ENCODE measurements at places on chromosomes 11 and 22. TPM values are rescaled to one million over a fixed set of nuclear protein-coding genes. Genes with fewer than 3 reads are reported as not detected.

The TSPAN18 gene
- 10.6 TPM for total RNA-seq

The PGAP2 gene
- total RNA-seq: 43.2 TPM

- no peak for DNase-seq
- H3K27ac ChIP-seq: peak overlapping the region; percentile 98
- H3K4me1 ChIP-seq: peaks cover 37% of the 10 kb centered on the region
- H3K36me3 ChIP-seq: peaks cover 13% of the 10 kb centered on the region
These were observed 165.2 kb downstream of the LDLRAD3 start for GRCh38 chr11:36108881-36109589.

DNA sequence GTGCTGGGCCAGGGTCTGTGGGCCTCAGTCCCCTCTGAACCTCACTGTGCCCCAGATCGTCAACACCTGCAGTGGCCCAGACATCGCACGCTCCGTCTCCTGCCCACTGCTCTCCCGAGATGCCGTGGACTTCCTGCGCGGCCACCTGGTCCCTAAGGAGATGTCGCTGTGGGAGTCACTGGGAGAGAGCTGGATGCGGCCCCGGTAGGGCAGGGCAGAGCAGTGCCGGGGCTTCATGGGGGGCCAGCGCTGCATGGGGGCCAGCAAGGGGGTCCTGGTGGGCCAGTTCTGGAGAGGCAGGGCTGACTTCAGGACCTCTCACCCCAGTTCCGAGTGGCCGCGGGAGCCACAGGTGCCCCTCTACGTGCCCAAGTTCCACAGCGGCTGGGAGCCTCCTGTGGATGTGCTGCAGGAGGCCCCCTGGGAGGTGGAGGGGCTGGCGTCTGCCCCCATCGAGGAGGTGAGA lies 16.3 kb downstream of the EPS8L2 start:
- H3K4me3 ChIP-seq: no peak overlapping the region
- H3K4me1 ChIP-seq: peaks cover 6% of the 10 kb centered on the region
- no peaks in the 10 kb centered on the region for H3K27me3 ChIP-seq
- H3K27ac ChIP-seq: no peak overlapping the region
- DNase-seq: no peak

DNA sequence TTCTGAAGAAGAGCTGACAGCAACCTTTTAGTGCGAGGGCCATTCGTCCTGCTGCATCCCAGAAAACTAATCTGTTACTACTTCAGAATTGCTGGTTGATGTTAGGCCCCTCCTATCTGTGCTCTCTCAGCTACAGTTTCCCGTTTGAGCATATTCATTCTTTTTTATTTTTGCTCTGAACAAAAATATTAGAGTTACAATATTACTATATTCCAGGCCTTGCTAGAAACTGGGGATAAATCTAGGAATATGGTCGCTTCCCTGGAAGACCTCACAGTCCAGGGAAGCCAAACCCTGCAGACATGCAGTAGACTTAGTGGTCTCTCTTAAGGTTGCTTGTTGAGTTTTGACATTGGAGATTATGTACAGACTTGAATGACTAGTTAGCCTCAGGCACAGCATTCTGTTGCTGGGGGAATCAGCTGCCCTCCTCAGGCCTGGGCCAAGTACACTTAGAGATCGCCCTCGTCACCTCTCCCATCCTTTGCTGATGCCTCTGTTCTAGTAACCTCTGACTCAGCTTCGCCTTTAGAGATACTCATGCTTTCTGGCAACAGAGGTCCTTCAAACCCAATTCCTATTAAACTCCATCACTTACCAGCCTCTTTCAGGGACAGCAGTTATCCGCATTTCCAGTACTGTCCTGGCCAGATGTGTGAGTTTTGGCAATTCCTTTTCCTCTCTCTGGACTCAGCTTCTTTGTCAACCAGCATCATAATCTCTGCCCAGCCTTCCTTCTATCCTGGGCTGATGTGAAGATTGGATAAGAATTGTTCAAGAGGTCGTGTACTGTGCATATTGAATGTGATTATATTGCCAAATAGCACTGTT lies 698 bp upstream of the ANAPC15 start:
- peak overlapping the region; percentile 86 for H3K27ac ChIP-seq
- peak overlapping the region; percentile 49 for H3K4me3 ChIP-seq
- H3K27me3 ChIP-seq: peaks cover 16% of the 10 kb centered on the region
- DNase-seq: no peak
- H3K4me1 ChIP-seq: peaks cover 7% of the 10 kb centered on the region

The TRIM51 gene
- not detected for total RNA-seq

The APOBEC3G gene
- total RNA-seq: 2.6 TPM

The BDNF gene
- 5.1 TPM for total RNA-seq

- H3K4me3 ChIP-seq: no peak overlapping the region
- no peaks in the 10 kb centered on the region for H3K36me3 ChIP-seq
- no peak for DNase-seq
- H3K27me3 ChIP-seq: no peaks in the 10 kb centered on the region
- peaks cover 3% of the 10 kb centered on the region for H3K4me1 ChIP-seq
- no peak overlapping the region for H3K27ac ChIP-seq
These were observed 103.5 kb downstream of the DDX10 start for GRCh38 chr11:108768370-108768769.

- no peaks in the 10 kb centered on the region for H3K27me3 ChIP-seq
- no peak for DNase-seq
- H3K36me3 ChIP-seq: no peaks in the 10 kb centered on the region
- no peak overlapping the region for H3K27ac ChIP-seq
These were observed 39.2 kb downstream of the USP35 start for GRCh38 chr11:78227921-78228320.

DNA sequence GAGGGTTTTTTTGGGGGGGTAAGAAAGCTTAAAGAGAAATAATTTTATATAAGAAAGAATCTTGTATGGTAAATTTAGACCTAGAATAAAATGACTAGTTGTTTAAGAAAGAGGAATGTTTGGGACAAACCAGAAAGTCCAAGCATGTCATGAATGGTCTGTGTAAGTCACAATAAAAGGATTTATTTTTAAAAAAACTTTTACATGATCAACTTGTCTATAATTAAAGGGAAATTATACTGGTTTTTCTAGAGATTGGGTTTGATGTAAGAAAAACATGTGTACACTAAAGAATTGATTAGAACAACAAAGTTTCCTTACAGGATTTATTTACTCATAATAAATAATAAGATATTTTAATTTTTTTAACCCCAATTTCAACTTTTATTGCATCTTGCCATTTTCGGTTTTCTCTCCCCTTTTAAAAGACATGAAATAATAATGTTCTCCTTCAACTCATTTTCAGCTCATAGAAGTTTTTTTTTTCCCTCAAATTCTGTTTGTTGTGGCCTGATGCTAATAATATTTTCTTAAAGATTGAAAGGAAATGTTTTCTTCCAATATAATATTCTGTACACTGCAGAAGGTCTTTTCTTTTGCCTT lies 35.4 kb upstream of the INCENP start:
- no peaks in the 10 kb centered on the region for H3K27me3 ChIP-seq
- H3K36me3 ChIP-seq: peaks cover 9% of the 10 kb centered on the region
- H3K27ac ChIP-seq: no peak overlapping the region
- H3K4me1 ChIP-seq: no peaks in the 10 kb centered on the region

The MS4A6E gene
- not detected for total RNA-seq

DNA sequence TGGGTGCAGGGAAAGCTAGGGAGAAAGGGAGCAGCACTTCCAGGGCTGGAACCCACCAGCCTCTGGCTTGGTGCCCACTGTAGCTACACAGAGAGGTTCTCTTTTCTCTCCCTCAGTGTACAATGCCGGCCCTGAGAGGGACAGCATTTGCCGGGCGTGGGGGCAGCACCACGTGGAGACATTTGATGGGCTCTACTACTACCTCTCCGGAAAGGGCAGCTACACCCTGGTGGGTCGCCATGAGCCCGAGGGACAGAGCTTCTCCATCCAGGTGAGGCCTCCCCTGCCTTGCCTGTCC lies 6.1 kb downstream of the OTOG start:
- H3K4me3 ChIP-seq: no peak overlapping the region
- peaks cover under 1% of the 10 kb centered on the region for H3K4me1 ChIP-seq
- no peak for DNase-seq
- no peaks in the 10 kb centered on the region for H3K36me3 ChIP-seq
- H3K27me3 ChIP-seq: no peaks in the 10 kb centered on the region
- H3K27ac ChIP-seq: no peak overlapping the region

DNA sequence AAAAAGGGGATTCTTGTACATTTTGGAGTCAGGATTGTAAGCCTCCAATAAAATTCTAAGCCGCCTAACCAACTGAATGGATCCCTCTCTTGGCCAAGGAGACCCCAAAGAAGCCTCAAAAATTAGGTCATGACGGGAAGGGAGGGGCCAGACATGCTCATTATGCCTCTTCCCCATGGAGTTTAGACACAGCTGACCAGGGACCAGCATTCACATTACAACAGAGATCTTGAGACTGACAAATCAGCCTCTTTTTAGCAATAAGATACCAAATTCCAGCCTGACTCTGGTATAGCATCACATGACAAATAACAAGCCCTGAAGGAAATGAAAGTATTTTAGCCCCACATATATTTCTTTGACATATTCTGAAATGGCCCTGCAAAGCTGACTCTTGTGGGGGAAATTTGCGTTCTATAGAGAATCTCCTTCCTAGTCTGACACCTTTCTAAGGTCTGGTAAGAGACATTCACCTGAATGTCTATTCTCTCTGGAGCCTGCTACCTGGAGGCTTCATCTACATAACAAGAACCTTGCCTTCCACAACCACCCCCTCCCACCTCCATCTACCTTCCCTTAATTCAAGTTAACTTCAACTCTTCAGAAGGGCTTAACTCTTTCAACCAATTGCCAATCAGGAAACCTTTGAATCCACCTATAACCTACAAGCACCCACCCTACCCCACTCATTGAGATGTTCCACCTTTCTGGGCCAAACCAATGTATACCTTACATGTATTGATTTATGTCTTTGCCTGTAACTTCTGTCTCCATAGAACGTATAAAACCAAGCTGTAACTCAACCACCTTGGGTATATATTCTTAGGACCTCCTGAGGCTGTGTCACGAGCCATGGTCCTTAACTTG lies 10.3 kb downstream of the GAL start:
- H3K36me3 ChIP-seq: no peaks in the 10 kb centered on the region
- peak overlapping the region; percentile 1 for H3K4me3 ChIP-seq
- H3K4me1 ChIP-seq: peaks cover 18% of the 10 kb centered on the region
- no peaks in the 10 kb centered on the region for H3K27me3 ChIP-seq
- peak; percentile 80 for DNase-seq

DNA sequence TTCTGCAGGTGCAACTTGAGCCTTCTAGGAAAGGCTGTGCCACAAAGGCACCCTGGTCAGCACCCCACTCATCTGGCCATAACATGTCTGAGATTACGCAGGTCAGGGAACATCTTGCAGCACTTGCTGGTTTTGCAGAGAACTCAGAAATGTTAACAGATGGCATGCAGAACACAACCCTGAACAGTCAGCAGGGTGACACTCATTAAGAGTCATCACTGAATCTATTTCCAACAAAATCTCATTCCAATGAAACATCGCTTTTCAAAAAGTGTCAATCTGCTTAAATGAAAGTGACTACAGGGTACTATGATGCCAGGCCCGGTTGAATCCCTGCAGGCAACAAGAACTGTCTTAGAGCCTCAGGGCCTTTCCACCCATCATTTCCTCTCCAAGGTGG lies 369.8 kb upstream of the CCDC90B start:
- no peaks in the 10 kb centered on the region for H3K36me3 ChIP-seq
- H3K27me3 ChIP-seq: no peaks in the 10 kb centered on the region
- H3K4me1 ChIP-seq: peaks cover 3% of the 10 kb centered on the region
- no peak overlapping the region for H3K27ac ChIP-seq

The DAGLA gene
- 1.3 TPM for total RNA-seq

DNA sequence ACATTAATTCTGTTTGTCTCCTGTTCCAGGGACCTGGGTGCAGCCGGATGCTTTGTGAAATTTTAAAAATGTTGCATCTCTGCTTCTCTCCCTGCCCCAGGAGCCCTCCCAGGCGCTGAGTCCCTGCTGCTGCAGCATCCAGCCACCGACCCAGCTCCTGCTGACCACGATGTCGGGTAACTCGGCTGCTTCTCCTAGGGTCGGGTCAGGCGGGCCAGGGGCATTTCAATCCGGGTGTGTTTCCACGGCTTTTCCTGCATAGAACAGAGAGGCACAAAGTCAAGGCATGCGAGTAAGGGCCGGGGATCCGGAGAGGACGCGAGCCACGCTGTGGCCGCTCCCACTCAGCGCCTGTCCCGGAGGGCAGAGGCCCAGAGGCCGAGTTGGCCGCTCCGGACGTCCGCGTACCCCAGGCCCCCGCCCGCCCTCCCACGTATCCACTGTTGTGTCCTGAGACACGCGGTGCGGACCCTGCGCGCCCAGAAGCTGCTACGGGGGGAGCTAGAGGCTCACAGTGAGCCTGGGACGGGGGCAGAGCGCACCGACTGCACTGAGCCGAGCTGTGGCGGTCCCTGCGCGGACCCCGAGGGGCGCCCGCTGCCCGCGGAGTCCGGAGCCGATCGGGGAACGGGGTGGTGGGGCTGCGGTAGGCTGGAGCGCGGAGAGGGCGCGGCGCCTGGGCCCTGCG lies at the start of gene POU2AF3:
POU2AF3 (plus strand) TSS at position 134 of the 688 bp plus-strand sequence; CDS start at position 170, 36 bp downstream.
- H3K27ac ChIP-seq: no peak within 1 kb of the TSS
- no peaks in the 10 kb centered on the region for H3K36me3 ChIP-seq
- H3K27me3 ChIP-seq: peaks cover 35% of the 10 kb centered on the region
- peak within 1 kb of the TSS; percentile 88 for H3K4me3 ChIP-seq
- peaks cover 22% of the 10 kb centered on the region for H3K4me1 ChIP-seq

The OR5W2 gene
- total RNA-seq: not detected

The BAIAP2L2 gene
- total RNA-seq: 5.6 TPM

GRCh38 chr11:8684600-8685290 lies 2.2 kb downstream of the RPL27A start:
- H3K36me3 ChIP-seq: peaks cover 29% of the 10 kb centered on the region
- no peak for DNase-seq
- H3K4me3 ChIP-seq: peak overlapping the region; percentile 100
- no peaks in the 10 kb centered on the region for H3K27me3 ChIP-seq

The BTBD10 gene
- 30.1 TPM for total RNA-seq

- no peak overlapping the region for H3K4me3 ChIP-seq
- H3K27me3 ChIP-seq: no peaks in the 10 kb centered on the region
- no peaks in the 10 kb centered on the region for H3K36me3 ChIP-seq
- no peaks in the 10 kb centered on the region for H3K4me1 ChIP-seq
- no peak overlapping the region for H3K27ac ChIP-seq
- DNase-seq: no peak
These were observed 70.5 kb downstream of the DKK3 start for GRCh38 chr11:11937957-11938356.

DNA sequence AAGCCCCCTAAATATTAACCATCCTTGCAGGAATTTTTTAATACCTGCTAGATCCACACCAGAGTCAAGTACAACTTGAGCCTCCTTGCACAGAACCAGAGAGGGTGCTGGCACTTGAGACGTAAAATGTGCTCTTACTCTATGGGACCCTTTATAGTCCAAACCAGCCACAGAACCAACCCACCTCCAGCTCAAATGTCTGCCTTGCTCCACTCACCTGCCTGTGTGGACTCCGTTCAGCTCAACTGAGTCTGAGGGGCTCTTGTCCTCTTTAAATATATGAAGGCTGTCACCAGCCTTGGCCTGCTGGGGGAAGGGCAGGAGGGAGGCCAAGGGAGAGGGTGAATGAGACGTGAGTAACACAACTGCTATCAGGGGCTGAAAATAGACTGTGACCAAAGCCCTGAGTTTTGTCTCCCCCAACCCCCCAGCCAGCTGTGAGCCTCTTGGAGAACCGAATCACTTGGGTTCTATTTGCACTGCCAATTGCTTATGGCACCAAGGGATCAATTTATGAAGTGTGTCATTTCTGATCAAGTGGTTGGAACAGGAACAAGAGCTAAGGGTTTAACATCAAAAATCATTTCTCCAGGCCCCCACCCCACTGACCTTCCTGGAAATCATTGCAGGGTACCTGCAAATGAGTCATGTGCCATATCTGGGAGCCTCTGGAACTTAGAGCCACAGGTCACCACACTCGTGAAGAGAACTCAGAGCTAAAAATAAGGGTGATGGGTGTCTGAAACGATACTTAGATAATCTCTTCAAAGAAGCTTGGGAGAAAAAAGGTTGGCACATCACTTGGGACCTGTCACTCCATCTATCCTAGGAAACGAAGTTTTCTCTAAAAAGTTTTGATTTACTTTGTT lies at the start of gene CSRP3:
CSRP3 (minus strand) TSS at position 247 of the 869 bp plus-strand sequence. CDS start 9,535 bp downstream, outside the sequence.
- no peak within 1 kb of the TSS for H3K27ac ChIP-seq
- H3K36me3 ChIP-seq: 0 out of 2 replicates have a peak, but pooled peaks cover 3% of the 10 kb centered on the region
- H3K4me1 ChIP-seq: no peaks in the 10 kb centered on the region
- H3K4me3 ChIP-seq: no peak within 1 kb of the TSS
